ENCODE measurements at places on chromosomes 2 and 18.

- DNase-seq, result no peak
Observed at GRCh38 chr2:59791004-59791618, 762.3 kb downstream of the BCL11A start.

DNA sequence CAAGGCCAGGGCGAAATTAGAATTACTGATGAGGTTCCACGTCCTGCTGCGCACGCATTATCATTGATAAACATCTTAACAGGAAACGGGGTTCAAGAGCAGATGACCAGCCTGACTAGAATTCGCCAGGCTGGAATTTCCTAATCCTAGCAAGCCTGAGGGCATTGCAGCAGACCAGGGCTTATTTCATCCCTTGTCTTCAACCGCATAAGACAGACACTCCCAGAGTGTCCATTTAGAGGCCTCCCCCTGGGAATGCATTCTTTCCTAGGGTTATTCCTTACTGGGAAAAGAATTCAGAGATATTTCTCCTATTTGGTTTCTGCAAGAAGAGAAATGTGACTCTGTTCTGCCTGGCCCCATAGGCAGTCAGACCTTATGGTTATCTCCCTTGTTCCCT is 486.8 kb downstream of the DPP10 start:
- no peak for DNase-seq

GRCh38 chr2:200809506-200810251 is 2.0 kb upstream of the BZW1 start:
- no peak for DNase-seq

- DNase-seq, result no peak
Observed at GRCh38 chr18:22171258-22172119, 2.1 kb downstream of the GATA6 start.

- DNase-seq, result no peak
Observed at GRCh38 chr2:55891671-55892094, 31.9 kb downstream of the EFEMP1 start.

All from hematopoietic multipotent progenitor cell treated with erythropoietin and hydrocortisone succinate and interleukin-3 and kit ligand, for 6 days (in vitro differentiated cells).